ENCODE measurements at places on chromosomes 2 and 18. TPM values are rescaled to one million over a fixed set of nuclear protein-coding genes. Genes with fewer than 3 reads are reported as not detected.

DNA sequence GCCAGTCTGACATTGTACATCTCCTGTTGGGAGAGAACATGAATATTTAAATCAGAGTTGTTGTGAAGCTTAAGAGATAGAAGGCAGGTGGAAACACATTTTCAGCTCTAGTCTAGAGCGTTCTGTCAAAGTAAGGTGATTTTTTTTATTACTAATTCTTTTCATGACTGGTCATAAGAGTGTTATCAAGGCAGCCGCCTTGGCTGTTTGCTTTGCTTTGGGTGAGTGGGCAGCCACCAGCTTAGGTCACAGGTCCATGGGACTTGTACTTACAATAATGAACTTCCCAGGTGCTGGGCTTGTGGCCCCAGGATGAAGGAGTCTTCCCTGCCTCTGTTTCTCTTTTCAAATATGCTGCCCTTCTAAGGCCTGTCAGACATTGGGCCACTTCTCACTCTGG lies 256.3 kb downstream of the SRBD1 start:
- H3K27ac ChIP-seq = peak overlapping the region; percentile 85
- H3K27me3 ChIP-seq = no peaks in the 10 kb centered on the region
- no peaks in the 10 kb centered on the region for H3K36me3 ChIP-seq

DNA sequence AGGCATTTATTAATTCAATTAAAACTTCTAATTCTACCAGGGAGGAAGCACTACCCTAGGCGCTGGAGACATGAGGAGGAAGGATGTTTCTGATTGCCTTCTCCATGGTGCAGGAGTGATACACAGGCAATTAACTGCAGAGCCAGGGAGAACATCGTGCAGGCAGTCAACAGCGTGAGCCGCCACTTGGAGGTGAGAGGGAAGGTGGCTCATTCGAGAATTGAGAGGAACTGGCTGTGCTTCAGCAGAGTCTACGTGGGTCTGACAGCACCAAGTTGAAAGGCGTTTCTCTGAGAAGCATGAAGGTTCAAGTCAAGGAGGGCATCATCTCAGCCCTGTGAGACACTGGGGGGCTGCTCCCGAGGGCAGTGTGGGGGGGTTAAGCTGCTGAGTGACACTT lies 388.7 kb upstream of the MYT1L start:
- DNase-seq = no peak
- H3K27ac ChIP-seq = no peak overlapping the region
- H3K4me1 ChIP-seq = no peaks in the 10 kb centered on the region
- H3K4me3 ChIP-seq = no peak overlapping the region
- H3K27me3 ChIP-seq = no peaks in the 10 kb centered on the region
- no peaks in the 10 kb centered on the region for H3K36me3 ChIP-seq

GRCh38 chr2:234794866-234795265 lies 157.0 kb upstream of the SH3BP4 start:
- H3K36me3 ChIP-seq = no peaks in the 10 kb centered on the region
- DNase-seq = no peak
- peaks cover 17% of the 10 kb centered on the region for H3K27me3 ChIP-seq
- H3K27ac ChIP-seq = no peak overlapping the region
- H3K4me1 ChIP-seq = no peaks in the 10 kb centered on the region
- H3K4me3 ChIP-seq = no peak overlapping the region

The GRP gene
- total RNA-seq = not detected

The REEP1 gene
- total RNA-seq = 0.53 TPM
